ENCODE measurements at places on chromosomes 12 and 14. TPM values are rescaled to one million over a fixed set of nuclear protein-coding genes. Genes with fewer than 3 reads are reported as not detected.

Gene ENDOU
- total RNA-seq: 0.58 TPM

DNA sequence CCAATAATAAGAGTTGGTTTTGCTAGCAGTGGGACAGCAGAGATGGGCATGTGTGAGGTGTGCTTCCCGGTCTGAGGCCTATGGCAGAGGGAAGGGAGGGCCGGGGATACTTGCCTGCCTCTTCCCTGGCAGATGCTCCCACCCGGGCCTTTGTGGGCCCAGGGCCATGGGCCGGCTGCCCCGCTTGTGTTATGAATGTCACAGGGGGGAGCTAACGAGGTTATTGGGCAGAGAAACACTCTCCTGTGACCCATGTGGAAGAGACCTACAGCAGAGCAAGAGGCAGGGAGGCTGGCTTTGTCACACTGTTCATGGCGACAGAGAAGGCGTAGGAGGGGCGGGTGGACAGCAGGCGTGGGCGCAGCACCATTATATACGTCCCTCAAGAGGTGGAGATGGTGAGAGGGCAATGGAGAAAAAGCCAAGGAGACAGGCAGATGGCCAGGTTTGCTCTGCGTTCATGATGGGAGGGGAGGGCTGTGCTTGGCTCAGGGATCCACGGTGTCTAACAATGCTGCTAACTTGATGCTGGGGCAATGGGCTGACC is 13.3 kb downstream of the CCND2 start:
- no peaks in the 10 kb centered on the region for H3K4me1 ChIP-seq
- no peak for DNase-seq
- H3K27ac ChIP-seq: no peak overlapping the region
- H3K36me3 ChIP-seq: no peaks in the 10 kb centered on the region
- no peak overlapping the region for H3K4me3 ChIP-seq

DNA sequence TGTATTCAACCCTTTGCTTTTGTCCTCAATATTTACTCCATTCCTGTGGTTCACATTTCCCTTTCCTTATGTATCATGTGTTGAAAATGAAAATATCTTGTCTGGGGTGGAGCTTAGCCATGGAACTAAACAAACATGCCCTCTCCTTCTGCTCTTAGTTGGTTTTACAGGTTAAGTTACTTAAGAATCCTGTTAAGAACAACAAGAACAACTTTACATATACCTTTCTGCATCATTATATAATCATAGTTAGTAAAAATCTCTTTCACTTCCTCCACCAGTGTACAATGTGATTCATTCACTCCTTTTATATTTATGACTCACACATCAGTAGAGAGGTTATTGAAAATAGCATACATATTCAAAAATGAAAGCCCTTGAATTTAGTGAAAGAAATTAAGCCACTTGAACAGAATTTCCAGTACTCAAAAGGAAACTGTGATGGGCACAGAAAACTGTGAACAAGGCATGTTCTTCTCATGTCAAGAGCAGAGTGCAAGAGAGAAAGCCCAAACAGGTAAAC is 307.7 kb downstream of the CCDC91 start:
- no peak overlapping the region for H3K4me3 ChIP-seq
- no peak for DNase-seq
- no peaks in the 10 kb centered on the region for H3K4me1 ChIP-seq
- H3K27me3 ChIP-seq: no peaks in the 10 kb centered on the region
- H3K27ac ChIP-seq: no peak overlapping the region

GRCh38 chr14:106619606-106620005 is 1093.2 kb downstream of the TMEM121 start:
- no peaks in the 10 kb centered on the region for H3K36me3 ChIP-seq
- no peaks in the 10 kb centered on the region for H3K4me1 ChIP-seq
- H3K4me3 ChIP-seq: no peak overlapping the region
- no peak overlapping the region for H3K27ac ChIP-seq

Gene SERPINA9
- not detected for total RNA-seq

- peak; percentile 51 for DNase-seq
- no peaks in the 10 kb centered on the region for H3K36me3 ChIP-seq
- H3K27ac ChIP-seq: no peak overlapping the region
- H3K27me3 ChIP-seq: no peaks in the 10 kb centered on the region
- peaks cover 5% of the 10 kb centered on the region for H3K4me1 ChIP-seq
Observed at GRCh38 chr12:52704464-52704863, 1.1 kb upstream of the KRT77 start.

- H3K4me1 ChIP-seq: peaks cover 15% of the 10 kb centered on the region
- no peaks in the 10 kb centered on the region for H3K27me3 ChIP-seq
- H3K27ac ChIP-seq: no peak overlapping the region
- no peaks in the 10 kb centered on the region for H3K36me3 ChIP-seq
Observed at GRCh38 chr12:75658901-75659823, 147.8 kb upstream of the KRR1 start.

Gene SCNN1A
- total RNA-seq: not detected

DNA sequence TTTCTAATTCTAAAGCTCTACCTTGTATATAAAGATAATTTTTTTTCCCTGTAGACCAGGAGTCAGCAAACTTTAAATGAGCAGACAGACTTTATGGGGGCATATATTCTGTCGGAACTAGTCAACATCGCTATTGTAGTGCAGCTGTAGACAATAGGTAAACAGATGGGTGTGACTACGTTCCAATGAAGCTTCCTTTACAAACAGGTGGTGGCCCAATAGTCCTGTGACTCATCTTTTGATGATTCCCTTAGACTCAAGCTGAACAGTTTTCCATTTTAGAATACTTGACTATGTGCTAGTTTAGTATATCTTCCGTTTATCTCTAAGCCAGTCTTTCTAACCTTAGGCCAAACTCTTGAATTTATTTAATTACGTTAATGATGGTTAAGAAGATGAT is 16.3 kb downstream of the MUCL1 start:
- no peak for DNase-seq
- H3K4me1 ChIP-seq: no peaks in the 10 kb centered on the region
- no peak overlapping the region for H3K4me3 ChIP-seq
- no peaks in the 10 kb centered on the region for H3K36me3 ChIP-seq

Gene RD3L
- not detected for total RNA-seq

DNA sequence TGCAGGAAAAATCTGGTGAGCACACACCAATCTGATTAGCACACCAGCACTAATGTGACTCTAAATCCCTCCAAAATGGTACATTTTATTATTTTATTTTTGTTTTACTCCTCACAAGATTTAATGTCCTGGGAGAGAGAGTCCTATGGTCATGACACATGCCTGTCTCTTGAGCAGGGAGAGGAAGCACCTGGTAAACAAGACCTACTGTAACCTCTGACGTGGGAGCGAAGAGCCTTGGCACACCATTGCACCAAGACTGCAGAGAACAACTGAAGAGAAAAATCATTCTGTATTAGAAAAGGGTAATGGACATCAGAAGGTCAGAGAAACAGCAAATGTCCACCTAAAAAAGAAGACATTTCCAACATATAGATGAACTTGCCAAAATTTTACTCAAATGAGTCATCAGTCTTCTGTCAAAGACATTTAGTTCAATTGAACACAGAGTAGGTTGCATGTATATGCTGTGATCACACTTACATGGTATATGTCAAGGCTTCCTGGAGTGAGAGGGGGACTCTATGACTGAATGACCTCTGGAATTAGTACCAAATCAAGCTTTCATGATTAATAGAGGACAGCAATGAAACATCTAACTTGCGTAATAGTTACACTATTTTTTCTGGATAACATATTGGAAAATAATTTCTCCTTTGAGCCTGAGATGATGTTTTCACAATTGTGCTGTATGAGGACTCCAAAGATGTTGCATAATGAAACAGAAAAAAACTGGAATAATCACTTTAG is 186.9 kb upstream of the FLRT2 start:
- H3K27me3 ChIP-seq: no peaks in the 10 kb centered on the region
- no peak for DNase-seq
- H3K36me3 ChIP-seq: no peaks in the 10 kb centered on the region
- H3K4me1 ChIP-seq: no peaks in the 10 kb centered on the region
- H3K4me3 ChIP-seq: no peak overlapping the region

- H3K4me1 ChIP-seq: no peaks in the 10 kb centered on the region
- H3K27ac ChIP-seq: no peak overlapping the region
- no peaks in the 10 kb centered on the region for H3K36me3 ChIP-seq
- H3K27me3 ChIP-seq: no peaks in the 10 kb centered on the region
- no peak for DNase-seq
Observed at GRCh38 chr12:84791444-84791843, 121.2 kb downstream of the SLC6A15 start.

GRCh38 chr14:38211255-38211735 is 3.6 kb downstream of the SSTR1 start:
- H3K4me1 ChIP-seq: peaks cover 4% of the 10 kb centered on the region
- H3K27ac ChIP-seq: no peak overlapping the region
- peaks cover 26% of the 10 kb centered on the region for H3K27me3 ChIP-seq

GRCh38 chr12:10102322-10102721 is 3.5 kb upstream of the CLEC1A start:
- no peaks in the 10 kb centered on the region for H3K27me3 ChIP-seq
- no peak for DNase-seq
- H3K4me1 ChIP-seq: no peaks in the 10 kb centered on the region
- no peaks in the 10 kb centered on the region for H3K36me3 ChIP-seq

Gene RNASE1
- total RNA-seq: not detected

DNA sequence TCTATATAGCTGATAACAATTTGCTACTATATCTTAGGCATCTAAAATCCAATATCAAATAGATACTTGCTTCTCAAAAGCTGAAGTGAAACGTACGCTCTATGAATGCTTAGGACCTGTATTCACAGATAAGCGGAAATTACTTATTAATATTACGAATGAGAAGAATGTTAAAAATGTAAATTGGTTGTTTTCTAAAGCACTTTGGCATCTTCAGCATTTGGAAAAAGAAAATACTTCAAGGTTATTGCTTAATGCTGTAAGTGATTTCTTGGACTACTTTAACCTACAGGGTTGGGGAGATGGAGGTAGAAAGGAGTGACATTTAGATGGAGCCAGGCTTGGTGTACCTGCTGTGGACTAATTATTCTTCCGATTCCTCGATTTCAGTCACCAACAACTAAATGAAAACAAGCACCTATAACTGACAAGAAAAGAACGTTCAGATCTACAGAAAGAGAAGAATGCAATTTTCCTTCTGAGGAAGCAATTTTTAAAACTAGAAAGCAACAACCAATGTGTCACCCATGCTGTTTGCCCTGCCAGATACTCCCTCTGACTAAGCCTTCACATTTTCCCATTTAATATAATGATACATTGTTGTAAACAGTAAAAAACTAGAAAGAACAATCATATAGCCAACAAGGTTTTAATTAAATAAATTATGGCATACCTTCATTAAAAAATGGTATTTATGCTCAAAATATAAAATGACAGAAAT is 49.3 kb downstream of the SLC25A21 start:
- no peaks in the 10 kb centered on the region for H3K27me3 ChIP-seq
- no peak for DNase-seq
- H3K27ac ChIP-seq: no peak overlapping the region
- H3K36me3 ChIP-seq: no peaks in the 10 kb centered on the region
- H3K4me3 ChIP-seq: no peak overlapping the region

Gene NAV3
- 8.9 TPM for total RNA-seq

GRCh38 chr12:104763168-104763805 is 194.8 kb downstream of the SLC41A2 start:
- no peaks in the 10 kb centered on the region for H3K4me1 ChIP-seq
- H3K36me3 ChIP-seq: no peaks in the 10 kb centered on the region
- no peak for DNase-seq
- no peak overlapping the region for H3K27ac ChIP-seq
- H3K4me3 ChIP-seq: no peak overlapping the region
- H3K27me3 ChIP-seq: no peaks in the 10 kb centered on the region

Gene ANG
- 0.71 TPM for total RNA-seq

- H3K4me1 ChIP-seq: no peaks in the 10 kb centered on the region
- H3K27me3 ChIP-seq: no peaks in the 10 kb centered on the region
- no peak for DNase-seq
- no peak overlapping the region for H3K27ac ChIP-seq
Observed at GRCh38 chr12:123931686-123932321, 40.8 kb downstream of the CCDC92 start.

DNA sequence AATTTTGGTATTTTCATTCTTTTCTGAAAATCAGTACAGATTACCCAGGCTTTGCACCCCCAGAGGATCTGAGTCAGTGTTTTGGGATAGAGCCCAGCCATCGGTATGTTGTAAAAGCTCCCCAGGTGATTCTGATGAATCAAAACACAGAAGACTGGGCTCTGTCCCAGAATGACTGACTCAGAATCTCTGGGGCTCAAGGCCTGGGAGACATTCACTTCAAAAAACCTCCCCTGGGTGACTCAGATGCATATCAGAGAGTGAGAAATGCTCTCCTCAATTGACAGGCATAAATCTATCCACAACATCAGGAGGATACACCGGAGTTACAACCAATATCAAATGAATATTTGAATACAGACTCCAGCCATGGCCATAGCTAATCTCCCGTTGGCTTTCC is 32.6 kb downstream of the SLC35F4 start:
- H3K27me3 ChIP-seq: no peaks in the 10 kb centered on the region
- no peaks in the 10 kb centered on the region for H3K36me3 ChIP-seq
- H3K4me1 ChIP-seq: peaks cover 50% of the 10 kb centered on the region
- no peak overlapping the region for H3K4me3 ChIP-seq
- peak overlapping the region; percentile 10 for H3K27ac ChIP-seq

DNA sequence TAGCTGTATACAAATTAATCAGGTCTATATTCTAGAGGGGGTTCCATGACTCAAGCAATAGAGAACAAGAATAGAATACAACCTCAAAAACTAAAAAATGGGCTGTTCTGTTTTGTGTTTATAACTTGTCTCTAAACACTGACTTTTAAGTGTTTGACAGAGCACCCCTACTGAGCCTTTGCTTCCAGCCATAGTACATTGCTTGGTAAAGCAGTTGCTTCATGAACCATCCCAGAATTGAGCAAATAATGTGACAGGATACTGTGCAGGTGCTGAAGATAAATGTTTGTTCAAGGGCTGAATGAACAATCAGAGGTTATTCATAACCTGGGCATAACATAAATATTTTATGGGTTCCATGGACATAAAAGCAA is 11.5 kb downstream of the SPTSSA start:
- H3K27ac ChIP-seq: no peak overlapping the region
- H3K27me3 ChIP-seq: no peaks in the 10 kb centered on the region
- no peak overlapping the region for H3K4me3 ChIP-seq
- H3K36me3 ChIP-seq: peaks cover 5% of the 10 kb centered on the region
- no peak for DNase-seq

GRCh38 chr12:97292588-97292987 is 170.0 kb upstream of the RMST start:
- H3K27ac ChIP-seq: no peak overlapping the region
- no peak overlapping the region for H3K4me3 ChIP-seq
- H3K36me3 ChIP-seq: no peaks in the 10 kb centered on the region
- no peak for DNase-seq
- peaks cover 9% of the 10 kb centered on the region for H3K27me3 ChIP-seq

- no peaks in the 10 kb centered on the region for H3K27me3 ChIP-seq
- H3K27ac ChIP-seq: no peak overlapping the region
- no peaks in the 10 kb centered on the region for H3K36me3 ChIP-seq
- H3K4me3 ChIP-seq: no peak overlapping the region
- no peak for DNase-seq
Observed at GRCh38 chr14:85402569-85403162, 127.3 kb upstream of the FLRT2 start.

- H3K27me3 ChIP-seq: no peaks in the 10 kb centered on the region
- H3K4me1 ChIP-seq: no peaks in the 10 kb centered on the region
- no peaks in the 10 kb centered on the region for H3K36me3 ChIP-seq
- DNase-seq: peak; percentile 85
- peak overlapping the region; percentile 50 for H3K4me3 ChIP-seq
- no peak overlapping the region for H3K27ac ChIP-seq
Observed at GRCh38 chr12:48296586-48297282, 54.0 kb downstream of the ZNF641 start.

- no peak overlapping the region for H3K4me3 ChIP-seq
- no peaks in the 10 kb centered on the region for H3K27me3 ChIP-seq
- H3K4me1 ChIP-seq: no peaks in the 10 kb centered on the region
Observed at GRCh38 chr12:113366827-113367226, 8.4 kb downstream of the PLBD2 start.

- H3K27me3 ChIP-seq: no peaks in the 10 kb centered on the region
- DNase-seq: no peak
- H3K4me1 ChIP-seq: no peaks in the 10 kb centered on the region
- H3K4me3 ChIP-seq: no peak overlapping the region
- no peak overlapping the region for H3K27ac ChIP-seq
Observed at GRCh38 chr14:69685716-69686115, 74.3 kb downstream of the SUSD6 start.

All from A673 (cell line).